ENCODE measurements at places on chromosomes 2 and 18.
A peak's percentile ranks its signal among the peaks of the same experiment; 100 is the strongest.

- no peak for DNase-seq
These were observed 10.8 kb downstream of the TMEM182 start for GRCh38 chr2:102772659-102773058.

DNA sequence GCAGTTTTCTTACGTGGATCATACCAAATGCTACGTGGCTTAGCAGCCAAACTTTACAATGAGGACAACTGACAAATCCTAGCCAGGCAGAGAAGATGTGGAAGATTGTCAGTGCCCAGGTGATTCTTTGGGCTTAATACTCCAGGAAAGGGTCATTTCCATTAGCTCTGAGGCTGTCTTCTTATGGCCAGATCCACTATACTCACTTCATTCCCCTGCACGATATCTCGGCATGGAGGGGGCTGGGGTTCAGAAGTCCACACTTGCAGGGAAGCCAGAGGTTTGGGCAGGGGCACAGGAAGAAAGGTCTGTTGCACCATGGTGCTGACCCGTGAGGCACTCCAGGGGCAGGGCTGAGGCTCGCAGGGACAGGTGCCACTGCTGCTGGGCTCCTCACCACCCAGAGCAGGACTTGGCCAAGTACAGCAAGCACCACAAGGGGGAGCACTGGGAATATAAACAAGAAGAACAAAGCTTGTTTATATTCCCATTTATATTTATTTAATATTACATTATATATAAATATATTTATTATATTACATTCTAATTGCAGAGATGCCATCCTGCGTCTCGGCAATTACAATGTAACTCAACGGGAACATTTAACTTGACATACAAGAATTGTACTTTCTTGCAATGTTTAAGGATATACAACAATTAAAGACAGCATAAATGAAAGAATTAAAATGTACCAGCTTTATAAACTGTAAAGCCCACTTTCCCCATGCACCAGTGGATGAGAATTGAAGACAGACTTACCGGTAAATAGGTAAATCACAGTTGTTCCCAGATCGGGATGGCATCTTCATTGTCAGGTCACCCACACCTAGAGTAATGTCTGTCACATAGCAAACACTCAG lies 27.2 kb downstream of the CLUL1 start:
- DNase-seq, result peak; percentile 37

- DNase-seq, result no peak
These were observed 54.0 kb upstream of the PGAP1 start for GRCh38 chr2:196980473-196980872.

- DNase-seq, result no peak
These were observed 1579.7 kb upstream of the SLC39A10 start for GRCh38 chr2:194077366-194077765.

- DNase-seq, result no peak
These were observed 41.2 kb downstream of the PAX3 start for GRCh38 chr2:222257645-222258044.

DNA sequence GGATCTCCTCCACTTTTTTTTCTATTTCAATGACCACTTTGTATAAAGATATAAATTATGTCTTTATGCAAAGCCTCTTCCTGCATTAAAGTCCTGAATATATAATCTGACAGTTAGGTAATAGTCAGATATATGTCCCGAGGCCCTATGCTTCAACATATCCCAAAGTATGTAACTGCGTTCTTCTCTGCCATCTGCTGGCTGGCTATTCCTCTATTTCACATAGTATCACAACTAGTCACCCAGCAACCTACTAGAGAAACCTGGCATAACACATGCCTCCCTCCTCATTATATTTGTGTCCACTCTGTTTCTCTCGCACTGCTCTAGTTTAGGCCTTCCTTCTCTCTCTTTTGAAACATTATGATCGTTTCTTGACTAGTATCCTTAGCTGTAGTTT lies 640.8 kb downstream of the DPP10 start:
- DNase-seq, result no peak

DNA sequence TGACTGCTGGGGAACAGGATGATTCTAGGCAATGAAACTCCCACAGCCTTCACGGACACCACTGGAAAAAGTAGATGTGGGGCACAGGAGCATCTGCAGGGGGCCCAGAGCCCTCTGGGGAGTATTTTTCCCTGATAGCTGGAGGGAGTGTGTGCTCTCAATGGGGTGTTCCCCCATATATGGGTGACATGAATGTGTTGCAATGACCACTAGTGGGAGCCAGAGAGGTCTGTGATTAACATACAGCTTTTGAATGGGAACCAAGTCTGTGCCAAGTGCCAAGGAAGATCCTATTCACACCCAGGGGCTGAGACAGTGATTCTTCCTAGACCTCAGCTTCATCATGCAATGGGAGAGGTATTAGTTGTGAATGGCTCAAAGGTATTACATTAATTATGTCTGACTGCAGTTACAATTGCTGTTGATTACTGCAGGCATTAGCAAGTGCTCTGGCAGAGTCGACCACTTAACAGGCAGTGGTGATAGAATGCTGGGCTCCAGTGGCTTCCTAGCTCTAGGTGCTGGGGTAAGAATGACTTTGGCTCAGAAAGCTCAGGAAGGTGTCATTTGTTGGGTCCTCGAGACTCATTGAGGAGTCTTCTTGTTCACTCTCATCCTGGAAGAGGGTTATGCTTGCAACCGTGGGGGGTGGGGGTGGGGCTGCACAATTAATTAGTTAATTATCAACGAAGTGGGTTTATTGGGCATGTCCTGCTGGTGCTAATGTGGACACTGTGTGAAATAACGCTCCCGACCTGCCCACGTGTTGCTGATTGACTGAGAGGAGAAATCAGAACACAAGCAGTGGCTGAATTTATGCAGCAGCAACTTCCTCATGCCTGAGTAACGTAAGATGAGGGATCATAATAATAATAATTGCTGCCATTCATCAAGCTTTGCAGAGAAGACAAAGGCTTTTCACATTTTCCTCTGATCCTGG lies 194.1 kb downstream of the CLIP4 start:
- DNase-seq, result no peak

GRCh38 chr18:28409811-28410210 lies 232.9 kb upstream of the CDH2 start:
- DNase-seq, result no peak

DNA sequence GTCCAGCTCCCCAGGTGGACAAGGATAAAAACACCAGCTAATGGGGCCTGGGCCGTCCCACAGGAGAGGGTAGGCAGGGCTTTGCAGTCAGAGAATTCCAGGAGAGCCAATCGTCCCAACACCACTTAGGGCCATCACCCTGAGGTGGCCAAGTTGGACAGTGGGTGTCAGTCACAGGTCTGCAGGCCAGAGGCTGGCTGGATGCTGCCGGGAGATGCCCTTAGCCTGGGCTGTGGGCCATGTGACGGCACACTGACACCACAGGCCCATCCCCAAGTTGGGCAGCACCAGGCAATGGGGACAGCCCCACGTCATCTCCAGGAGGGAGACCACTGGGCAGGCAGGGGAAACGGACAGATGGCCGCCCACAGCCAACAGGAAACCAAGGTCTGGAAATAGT lies 53.9 kb downstream of the KIF1A start:
- DNase-seq, result no peak

- DNase-seq, result no peak
These were observed 17.2 kb downstream of the MFSD6 start for GRCh38 chr2:190425221-190425866.

GRCh38 chr2:73285159-73285739 lies 971 bp upstream of the FBXO41 start:
- no peak for DNase-seq

DNA sequence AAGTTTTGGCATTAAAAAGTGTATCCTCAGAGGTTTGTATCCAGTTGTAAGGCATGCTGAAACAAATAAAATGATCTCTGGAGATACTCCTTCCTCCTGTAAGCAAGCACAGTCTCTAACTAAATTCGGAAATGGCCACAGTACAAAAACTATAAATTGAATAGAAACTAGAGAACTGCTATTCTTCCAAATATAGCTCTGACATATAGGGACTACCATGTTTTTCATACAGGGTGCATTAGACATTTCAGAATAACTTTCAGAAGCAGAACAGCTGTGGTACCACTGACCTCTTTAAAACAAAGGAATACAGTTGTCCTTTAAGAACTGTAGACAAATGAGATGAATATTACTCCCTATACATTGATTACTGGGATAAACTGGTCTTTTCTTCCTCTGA lies 568.5 kb downstream of the ARHGAP15 start:
- no peak for DNase-seq
